Stimulated activated CD4-positive, alpha-beta T cell treated with anti-CD3 and anti-CD28 coated beads, Interleukin-1b, Interleukin-23, amount 100 ng/mL, for 48 hours (primary cell): ENCODE measurements at places on chromosomes 5 and 9.

- DNase-seq: peak; percentile 25
These were observed 36.2 kb downstream of the VAV2 start for GRCh38 chr9:133955821-133956411.

DNA sequence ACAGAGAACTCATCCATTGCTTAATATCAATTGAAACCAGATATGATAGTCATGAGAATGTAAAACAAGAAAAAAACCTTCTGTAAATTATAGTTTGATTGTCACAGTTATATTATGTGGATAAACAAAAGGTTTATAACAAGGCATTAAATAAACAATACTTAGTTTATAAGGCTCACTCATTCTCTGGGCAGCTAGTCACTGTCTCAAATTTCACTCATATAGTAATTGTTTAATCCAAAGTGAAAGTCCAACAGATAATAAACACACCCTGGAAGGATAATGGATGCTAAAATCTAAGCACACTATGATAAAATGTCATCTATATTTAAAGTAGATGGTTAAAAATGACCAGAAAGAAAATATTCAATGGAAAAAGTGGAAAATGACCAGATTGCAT lies 30.8 kb upstream of the SLC12A2 start:
- DNase-seq: no peak

DNA sequence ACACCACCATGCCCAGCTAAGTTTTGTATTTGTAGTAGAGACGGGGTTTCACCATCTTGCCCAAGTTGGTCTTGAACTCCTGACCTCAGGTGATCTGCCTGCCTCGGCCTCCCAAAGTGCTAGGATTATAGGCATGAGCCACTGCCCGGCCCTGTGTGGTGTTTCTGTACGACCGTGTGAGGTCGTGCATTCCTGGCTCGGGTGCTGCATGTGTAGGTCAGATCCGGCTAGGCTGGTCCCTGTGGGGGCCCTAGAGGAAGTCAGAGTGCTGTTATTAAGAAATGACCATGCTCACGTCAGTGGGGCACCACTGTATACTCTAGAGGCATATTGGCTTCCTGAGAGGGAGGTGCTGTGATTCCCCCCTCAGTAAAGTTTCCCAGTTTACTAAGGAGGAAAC lies 13.7 kb downstream of the WNK2 start:
- DNase-seq: no peak

DNA sequence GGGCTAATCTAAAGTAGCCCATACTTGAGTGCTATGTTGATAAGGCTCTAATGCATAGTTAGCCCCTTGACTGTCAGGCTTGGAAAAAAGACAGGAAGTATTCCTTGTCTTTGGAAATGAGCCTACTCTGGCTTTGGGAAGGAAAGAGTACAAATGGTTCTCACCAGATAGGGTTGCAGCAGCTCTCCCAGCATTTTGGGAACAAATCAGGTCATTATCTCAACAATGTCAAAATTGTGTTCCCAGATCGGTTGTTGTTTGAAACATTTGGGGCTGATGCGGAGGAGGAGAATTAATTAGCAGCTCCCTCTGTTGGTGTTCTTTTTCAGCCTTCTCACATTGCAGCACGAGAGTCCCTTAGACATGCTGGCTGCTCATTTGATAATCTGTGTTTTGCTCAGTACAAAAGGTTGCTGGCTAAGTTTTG lies 294.7 kb upstream of the DMRT1 start:
- no peak for DNase-seq

GRCh38 chr5:128245974-128246373 lies 162.4 kb downstream of the SLC12A2 start:
- DNase-seq: no peak

DNA sequence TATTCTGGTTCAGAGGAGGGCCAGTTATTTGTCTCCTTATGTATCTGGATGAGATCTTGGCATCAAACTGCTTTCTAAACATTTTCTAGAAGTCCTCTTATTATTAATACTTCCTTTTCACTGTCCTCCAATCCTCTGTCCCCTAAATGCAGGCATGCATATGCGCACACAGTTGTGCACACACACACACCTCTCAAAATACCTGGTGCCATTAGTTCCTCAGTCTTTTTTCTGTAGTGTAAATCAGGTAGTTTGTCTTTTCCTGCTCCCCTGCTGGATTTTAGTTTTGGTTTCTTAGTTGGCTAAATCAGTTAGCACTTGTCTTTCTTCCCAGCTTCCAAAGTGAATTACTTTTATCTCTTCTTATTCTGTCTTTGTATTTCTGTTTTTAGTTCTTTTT lies 55.8 kb upstream of the LRRC70 start:
- DNase-seq: no peak

- DNase-seq: no peak
These were observed 13.7 kb upstream of the ROR2 start for GRCh38 chr9:91963711-91964240.
